ENCODE measurements at places on chromosomes 5 and 9.
A peak's percentile ranks its signal among the peaks of the same experiment; 100 is the strongest.

GRCh38 chr9:132268725-132269352 lies 85.9 kb downstream of the SETX start:
- peak; percentile 69 for DNase-seq

GRCh38 chr9:89888677-89889076 lies 283.9 kb downstream of the GADD45G start:
- DNase-seq = no peak

DNA sequence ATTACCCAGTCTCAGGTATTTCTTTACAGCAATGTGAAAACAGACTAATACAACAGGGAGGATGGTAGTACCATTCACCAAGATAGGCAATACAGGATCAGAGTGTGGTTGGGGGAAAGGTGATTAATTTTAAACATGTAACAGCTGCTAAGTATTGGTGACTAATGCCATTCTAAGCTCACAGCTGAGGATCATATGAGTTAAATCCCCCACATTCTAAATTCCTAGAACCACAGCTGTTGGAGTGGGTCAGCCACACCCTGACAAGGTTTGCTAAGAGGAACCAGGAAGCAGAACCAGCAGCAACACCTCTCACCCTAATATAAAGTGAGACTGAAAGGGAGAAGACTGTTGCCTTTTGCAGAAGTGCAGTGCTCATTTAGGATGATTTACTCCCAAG lies 24.8 kb downstream of the HSPB3 start:
- no peak for DNase-seq

- DNase-seq = no peak
Measured at GRCh38 chr5:90135779-90136378, 273.7 kb downstream of the CETN3 start.

- DNase-seq = no peak
Measured at GRCh38 chr5:148967783-148968182, 95.1 kb downstream of the SH3TC2 start.

GRCh38 chr5:123119334-123119986 lies 30.4 kb downstream of the PRDM6 start:
- DNase-seq = no peak

GRCh38 chr5:96741891-96742309 lies 65.8 kb downstream of the ERAP1 start:
- DNase-seq = no peak

- no peak for DNase-seq
Measured at GRCh38 chr5:11777096-11777495, 127.2 kb downstream of the CTNND2 start.

- no peak for DNase-seq
Measured at GRCh38 chr5:169728-170094, 21.6 kb upstream of the LRRC14B start.

DNA sequence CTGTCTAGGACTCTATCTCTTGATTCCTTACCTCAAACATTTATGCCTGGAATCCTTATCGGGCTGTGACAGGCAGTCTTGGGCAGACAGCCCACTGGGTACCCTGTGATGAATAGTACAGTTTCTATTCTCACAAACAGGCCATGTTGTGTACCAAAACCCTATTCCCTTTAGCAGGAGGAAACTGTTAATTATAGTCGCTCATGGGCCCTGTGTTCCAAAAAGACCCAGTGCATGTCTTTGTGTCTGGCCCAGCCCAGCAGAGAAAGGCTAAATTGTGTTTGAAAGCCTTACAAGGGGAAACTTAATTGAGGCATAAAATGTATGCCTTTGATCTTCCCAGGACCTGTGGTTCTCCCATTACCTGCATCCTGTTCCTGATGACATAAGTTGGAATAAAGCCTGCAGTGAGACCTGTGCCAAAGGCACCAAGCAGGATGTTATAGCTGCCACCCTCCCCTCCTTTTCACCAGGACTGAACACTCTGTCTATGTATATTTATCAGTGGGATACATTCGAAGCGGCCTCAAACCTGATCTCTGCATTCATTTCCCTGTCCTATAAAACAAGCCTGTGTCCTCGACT lies 43.3 kb downstream of the TLR4 start:
- no peak for DNase-seq

- no peak for DNase-seq
Measured at GRCh38 chr5:64838376-64838775, 69.6 kb downstream of the CWC27 start.

GRCh38 chr5:98200726-98201541 lies 572.5 kb upstream of the RGMB start:
- no peak for DNase-seq

DNA sequence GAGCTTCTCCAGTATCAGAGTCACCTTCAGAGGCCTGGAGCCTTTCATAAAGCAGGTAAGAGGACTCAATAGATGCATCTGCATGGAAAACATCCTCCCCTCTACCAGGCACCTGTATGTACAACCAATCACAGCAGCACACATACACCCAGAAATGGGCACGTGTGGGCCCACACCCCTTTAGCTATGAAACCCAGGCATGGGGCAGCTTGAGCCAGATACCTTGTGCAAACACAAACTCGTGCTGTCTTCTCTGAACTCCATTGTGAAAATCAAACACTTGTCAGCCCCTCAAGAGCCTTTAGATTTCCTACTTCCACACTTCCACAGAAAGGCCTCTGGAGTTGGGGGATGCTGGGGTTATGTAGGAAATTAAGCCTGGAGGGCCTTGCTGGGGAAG lies 1.1 kb upstream of the CSF2 start:
- no peak for DNase-seq

GRCh38 chr5:179875741-179876609 lies 17.4 kb upstream of the MRNIP start:
- DNase-seq = no peak

- DNase-seq = no peak
Measured at GRCh38 chr5:109388407-109388806, 21.4 kb downstream of the PJA2 start.

DNA sequence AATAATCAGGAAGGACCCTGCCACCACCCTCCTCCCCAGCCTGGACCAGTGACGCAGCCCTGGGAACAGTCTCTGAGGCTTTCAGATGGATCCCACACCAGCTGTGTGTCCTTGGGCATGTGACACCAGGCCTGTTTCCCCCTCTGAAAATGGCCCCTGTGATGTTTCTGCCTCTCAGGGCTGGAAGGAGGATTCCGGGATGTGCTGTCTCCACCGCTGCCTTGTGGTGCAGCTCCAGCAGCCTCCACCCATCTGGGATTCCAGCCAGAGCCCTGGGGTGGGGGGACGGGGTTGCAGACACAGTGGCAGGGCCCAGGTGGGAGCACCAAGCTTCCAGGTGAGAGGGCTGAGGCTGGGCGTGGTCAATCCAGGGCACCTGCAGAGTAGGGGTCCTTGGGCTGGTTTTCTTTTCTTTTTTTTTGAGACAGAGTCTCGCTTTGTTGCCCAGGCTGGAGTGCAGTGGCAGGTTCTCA lies 179.7 kb upstream of the IER5L start:
- no peak for DNase-seq

DNA sequence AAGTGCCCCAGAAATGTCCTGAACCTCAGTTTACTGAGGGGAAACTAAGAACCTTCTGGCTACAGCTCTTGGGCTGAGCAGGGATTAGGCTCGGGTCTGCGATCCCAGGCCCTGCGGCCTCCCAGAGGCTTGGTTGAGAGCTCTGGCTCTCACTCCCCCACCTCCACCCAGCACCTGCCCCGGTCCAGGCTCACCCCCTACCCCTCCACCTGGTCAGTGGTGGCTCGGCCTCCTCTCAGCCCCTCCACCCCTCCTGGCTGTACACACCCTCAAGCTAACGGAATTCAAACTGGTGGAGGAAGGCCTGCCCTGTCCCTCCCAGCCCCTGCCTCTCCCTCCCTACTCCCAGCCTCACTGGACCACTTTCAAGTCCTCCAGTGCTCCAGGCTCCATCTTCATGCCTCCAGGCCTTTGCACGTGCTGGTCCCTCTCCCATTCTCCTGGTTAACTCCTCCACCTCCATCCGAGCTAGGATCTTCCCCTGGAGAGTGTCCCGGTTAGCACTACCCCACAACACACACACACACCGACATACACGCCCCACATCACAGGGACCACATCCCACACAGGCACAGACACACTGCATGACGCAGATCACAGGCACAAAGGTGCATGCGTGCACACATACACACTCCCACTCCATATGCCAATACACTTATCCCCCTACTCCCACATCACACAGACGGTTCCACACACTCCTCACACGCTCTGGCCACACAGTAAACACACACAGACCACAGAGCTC lies 130.9 kb downstream of the C9orf50 start:
- peak; percentile 80 for DNase-seq

DNA sequence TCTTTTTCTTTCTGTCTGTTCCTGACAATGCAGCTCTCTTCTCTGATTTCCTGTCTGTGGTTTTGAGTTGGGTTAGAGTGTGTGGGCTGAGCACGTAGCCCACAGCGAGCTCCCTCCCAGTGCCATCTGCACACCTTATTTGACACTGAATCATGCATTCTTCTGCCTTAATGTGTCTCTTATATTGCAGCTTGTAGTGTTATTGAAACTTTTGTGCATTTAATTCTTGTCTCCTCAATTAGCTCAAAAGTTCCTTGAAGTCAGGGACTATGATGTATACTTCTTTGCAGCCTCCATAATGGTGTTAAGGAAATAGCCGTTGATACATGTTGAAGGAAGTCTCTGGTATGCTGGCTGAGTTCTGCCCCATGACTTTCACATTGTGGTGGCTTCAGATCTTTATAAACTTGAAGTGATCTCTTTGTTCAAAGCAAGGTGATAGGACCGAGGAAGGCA lies 576.2 kb upstream of the CLINT1 start:
- DNase-seq = peak; percentile 27

Data from CD4-positive, alpha-beta T cell (primary cell).